ENCODE measurements at places on chromosomes 2 and 18.
A peak's percentile ranks its signal among the peaks of the same experiment; 100 is the strongest.

DNA sequence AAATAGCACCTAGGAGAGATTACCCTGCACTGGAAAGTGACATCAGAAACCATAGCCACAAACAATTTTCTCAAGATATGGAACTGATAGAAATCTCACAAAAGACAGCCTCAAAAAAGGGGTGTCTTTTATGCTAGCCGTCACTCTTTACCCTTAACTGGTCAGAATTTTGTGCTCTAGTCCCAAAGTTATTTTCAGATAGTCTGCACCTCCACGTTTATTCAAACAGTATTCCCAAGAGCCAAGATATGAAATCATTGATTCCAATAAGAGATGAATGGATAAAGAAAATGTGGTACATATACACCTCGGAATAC is 23.5 kb upstream of the PMAIP1 start:
- no peak for DNase-seq

DNA sequence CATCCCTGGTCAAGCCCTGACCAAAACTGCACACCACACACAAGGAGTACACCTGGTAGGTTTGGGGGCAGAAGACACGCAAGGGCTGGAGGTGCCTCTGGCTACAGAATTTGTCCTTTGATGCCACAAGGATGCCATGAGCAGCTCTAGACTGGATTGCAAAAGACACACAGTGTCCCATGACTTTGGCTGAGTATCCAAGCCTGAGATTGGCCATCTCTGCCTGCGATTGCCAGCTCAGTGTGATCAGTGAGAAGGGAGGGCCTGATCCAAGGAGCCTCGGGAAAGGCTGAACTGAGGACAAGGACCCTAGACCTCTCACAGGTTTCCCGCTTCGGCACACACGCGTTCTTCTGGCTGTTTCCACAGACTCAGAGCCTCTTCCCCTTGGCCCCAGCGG is 60.0 kb upstream of the FOSL2 start:
- DNase-seq: no peak

DNA sequence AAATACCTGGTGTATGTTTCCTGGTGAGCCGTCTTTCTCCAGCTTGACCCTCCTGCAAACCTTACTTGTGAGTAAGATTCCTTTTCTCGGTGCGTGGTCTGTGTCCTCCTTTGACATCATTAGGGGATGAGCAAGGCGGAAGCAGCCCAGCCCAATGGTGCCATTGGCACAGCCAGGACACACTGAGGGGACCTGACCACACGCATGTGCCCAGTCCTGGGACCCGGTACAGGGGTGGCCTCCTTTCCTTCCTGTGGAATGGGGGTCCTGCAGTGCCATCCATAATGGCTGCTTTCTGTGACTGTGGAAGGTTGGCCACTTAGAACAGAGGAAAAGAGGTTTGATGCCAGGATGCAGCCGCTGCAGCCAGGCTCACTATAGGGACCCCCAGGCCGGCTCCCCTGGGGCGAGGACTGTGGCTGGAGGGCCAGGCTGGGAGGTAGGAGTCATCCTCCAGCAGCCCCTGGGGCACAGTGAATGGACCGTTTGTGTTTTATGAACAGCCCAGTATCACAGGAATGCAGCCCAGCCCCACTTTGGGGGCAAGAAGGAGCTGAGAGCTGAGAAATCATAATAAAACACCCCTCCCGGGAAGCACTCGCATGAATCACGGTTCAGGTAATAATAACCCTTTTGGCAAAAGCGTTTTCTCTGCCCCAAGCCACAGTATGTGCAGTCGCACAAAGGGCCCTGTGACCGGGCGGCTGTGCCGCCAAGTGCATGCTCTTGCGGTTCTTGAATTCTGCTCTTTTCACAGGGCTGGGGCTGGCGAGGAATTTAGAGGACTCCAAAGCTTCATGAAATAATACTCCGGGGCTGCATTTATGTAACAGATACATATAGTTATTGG is 73.2 kb downstream of the ASB1 start:
- no peak for DNase-seq

GRCh38 chr2:238720232-238720672 is 127.6 kb upstream of the TWIST2 start:
- peak; percentile 75 for DNase-seq

- DNase-seq: no peak
These were observed 565.1 kb downstream of the ARHGAP15 start for GRCh38 chr2:143694335-143694734.

DNA sequence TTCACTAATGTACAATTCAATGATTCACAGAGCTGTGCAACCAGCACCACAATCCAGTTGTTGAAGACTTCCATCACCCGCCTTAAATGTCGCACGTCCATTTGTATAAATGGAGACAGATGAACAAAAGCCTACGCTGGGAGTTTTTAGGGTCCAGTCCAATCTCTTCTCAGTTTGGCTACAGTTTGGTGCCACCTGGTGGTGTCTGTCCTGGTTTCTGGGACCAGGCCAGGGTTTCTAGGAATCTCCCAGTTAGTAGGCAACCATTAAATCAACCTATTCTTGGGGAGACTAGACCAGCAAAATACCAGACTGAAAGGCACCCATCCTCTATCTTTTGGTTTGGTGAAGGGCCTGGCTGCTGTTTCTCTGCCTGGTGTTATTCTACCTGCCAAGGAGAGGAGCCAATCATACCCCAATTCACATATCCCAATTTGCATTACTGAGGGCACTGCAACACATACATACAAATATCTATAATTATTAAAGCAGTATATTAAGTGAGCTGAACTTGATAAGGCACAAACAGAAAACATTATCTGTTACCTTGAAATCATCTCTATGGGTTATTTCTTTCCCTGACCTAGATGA is 3.2 kb upstream of the DDX1 start:
- peak; percentile 65 for DNase-seq
